ENCODE measurements at places on chromosomes 7 and 10. TPM values are rescaled to one million over a fixed set of nuclear protein-coding genes. Genes with fewer than 3 reads are reported as not detected.

GRCh38 chr10:58932577-58933314, 243.7 kb upstream of the PHYHIPL start:
- no peak for DNase-seq

PRKCQ gene
- polyA plus RNA-seq = 22.7 TPM

DNA sequence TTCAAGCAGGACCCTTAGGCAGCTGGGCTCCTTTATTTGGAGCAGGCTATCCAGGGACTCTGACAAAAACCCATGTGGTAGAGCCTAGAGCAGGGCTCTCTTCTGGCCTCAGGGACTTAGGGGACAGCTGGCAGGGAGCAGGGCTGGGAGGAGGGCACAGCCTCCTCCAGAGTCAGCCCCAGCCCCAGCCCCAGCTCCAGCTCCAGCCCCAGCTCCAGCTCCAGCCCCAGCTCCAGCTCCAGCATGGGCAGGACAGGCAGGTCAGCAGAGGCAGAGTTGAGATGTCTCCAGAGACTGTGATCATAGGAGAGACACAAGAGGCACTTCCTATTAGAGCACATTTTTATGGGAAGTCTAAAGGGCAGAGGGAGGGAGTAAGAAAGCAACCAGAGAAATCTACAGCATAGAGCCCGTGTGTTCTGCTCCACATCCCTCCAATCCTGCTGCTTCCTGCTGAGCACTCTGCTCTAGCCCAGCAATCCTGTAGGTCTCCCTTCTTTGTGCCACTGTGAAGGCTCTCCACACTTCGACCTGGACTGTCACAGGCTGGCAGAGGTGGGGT, 13.3 kb upstream of the C10orf53 start:
- no peak for DNase-seq

PON3 gene
- polyA plus RNA-seq = 5.6 TPM

- DNase-seq = no peak
These were observed 9.9 kb downstream of the STARD3NL start for GRCh38 chr7:38187794-38188440.

LIPN gene
- polyA plus RNA-seq = not detected

GRCh38 chr7:102451371-102452054, 13.2 kb downstream of the ALKBH4 start:
- no peak for DNase-seq

DPYSL4 gene
- polyA plus RNA-seq = 5.0 TPM

KCNH2 gene
- 29.3 TPM for polyA plus RNA-seq

GRCh38 chr7:107233981-107234380, 65.2 kb downstream of the HBP1 start:
- no peak for DNase-seq

DNA sequence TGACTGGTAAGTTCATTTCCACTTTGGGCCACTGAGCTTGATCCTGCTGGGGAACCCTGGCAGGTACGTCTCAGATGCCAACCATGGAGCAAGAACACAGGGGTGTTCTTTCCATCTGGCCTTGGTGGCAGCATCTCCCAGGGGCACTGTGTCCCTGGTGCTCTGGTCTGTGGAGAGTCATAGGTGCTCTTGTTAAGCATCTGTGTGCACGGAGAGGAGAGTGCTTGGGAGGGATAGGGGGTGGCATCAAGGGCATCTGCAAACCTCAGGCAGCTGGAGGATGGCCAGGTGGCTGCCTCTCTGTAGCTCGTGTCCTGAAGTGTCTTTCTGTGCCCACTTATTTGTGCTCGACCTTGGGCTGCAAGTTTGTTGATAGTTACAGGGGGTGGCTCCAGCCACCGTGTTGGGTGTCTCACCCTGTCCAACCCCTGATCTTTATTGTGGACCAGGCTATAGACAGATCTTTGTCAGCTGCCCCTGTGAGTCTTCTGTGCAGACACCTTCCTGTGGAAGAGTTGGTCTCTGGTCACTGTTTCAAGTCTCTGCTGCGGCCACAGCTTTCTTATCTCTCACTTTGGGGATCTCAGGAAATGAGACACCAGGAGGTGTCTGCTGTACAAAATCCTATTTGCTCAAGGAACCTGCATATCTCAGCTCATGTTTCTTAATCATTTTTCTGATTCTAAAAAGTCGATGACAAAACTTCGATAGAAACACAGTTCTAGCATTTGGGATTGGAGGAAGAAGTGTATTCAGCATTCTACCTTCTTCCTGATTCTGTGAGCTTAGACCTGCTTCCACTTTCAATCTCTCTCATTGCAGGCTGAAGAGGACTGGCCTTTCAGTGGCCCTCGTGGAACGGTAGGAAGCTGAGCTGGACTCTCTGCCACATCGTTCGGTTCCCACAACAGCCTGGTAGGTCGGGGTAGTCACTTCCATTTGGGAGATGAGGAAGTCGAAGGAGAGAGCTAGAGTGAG, 17.2 kb upstream of the GIMAP8 start:
- peak; percentile 27 for DNase-seq

DNA sequence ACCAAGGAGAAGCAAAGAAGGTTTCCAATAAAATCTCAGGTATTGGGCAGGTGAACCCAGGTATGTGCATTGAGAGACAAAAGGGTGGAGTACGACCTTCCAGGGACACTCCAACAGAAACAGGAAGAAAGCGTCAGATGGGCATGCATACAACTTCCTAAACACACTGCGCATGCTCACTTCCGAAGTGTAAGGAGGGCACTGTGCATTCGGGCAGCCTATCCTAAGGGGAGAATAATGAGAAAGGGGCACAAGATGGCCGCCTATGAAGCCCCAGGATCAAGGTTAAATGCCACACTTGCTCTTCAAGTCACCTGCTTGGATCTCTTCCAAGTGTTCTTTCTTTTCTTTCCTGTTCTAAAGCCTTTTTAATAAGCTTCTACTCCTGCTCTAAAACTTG, 39.4 kb upstream of the PRSS1 start:
- no peak for DNase-seq

EN2 gene
- polyA plus RNA-seq = 1.0 TPM

GRCh38 chr7:25855854-25856782, 295.9 kb upstream of the NFE2L3 start:
- no peak for DNase-seq

RNF133 gene
- polyA plus RNA-seq = 0.22 TPM

DNA sequence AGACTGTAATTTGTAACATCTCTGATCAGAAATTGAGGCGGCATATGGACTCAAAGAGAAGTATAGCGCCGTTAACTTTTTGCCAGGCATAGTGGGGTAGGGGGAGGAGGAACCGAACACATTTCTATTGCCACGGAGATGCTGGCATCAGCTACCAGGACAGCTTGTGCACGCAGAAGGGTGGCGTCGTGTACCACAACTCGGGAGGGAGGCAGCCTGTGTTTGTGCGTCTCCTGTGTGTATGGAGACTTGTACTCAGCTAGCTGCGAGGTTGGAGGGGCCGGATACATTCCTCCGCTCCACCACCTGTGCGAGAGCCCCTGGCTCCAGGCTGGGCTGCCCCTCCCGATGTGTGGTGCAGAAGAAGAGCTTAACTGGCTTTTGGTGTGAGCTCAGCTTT, 634.8 kb downstream of the TYW1 start:
- DNase-seq = no peak

DNA sequence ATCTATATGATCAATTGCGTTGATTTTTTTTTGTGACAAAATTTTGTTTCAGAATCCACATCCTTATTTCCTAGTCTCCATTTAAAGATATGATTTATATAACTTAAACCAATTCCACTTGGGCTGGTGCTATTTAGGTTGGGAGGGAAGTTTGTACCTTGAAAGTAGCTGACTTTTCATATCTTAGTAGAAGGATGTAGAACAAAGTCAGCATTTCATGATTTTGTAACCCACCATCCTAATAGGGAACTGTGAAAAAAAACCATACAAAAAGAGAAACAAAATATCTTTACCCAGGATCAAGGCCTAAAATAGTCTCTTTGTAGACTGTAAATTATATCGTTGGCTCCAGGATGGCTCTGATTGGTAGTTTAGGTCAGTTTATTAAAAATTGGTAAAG, 8.3 kb downstream of the HECTD2 start:
- DNase-seq = no peak

SPDYE1 gene
- 2.3 TPM for polyA plus RNA-seq

DNA sequence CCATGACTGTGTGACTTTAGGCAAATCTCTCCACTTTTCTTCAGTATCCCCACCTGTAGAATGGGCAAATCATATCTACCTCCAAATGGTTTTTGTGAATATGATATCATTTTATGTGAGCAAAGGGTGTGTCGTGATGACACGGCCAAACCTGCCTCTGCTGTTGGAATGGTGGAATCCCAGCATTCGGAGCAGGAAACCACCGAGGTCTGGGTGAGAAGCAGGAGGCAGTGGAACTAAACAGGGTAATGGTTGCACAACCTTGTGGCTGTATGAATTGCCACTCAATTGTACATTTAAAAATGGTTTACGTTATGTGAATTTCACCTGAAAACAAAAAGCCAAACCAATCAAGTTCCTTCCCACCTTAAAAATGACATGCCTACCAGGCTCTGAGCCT, 131.4 kb upstream of the ZMIZ1 start:
- no peak for DNase-seq

GRCh38 chr10:23786594-23786993, 347.7 kb downstream of the OTUD1 start:
- no peak for DNase-seq

DNA sequence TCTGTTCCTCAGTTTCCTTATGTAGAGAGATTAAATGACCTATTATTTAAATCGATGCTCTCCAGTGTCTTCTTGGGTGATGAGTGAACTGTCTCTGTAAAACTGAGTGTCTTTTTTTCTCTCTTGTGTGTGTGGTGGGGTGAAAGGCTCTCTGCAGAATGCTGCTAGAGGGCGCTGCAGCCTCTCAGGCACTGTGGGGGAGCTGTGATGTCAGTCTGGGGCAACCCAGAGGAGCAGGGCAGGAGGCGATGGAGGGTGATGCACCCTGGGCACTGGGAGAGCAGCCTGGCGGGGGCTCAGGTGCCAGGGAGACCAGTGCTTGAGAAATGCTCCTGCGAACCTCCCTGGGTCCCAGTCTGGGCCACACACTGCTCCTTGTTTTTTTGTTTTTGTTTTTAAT, 110.1 kb upstream of the POM121L12 start:
- DNase-seq = no peak

GRCh38 chr10:110789604-110790433, 81.9 kb upstream of the PDCD4 start:
- no peak for DNase-seq

DNA sequence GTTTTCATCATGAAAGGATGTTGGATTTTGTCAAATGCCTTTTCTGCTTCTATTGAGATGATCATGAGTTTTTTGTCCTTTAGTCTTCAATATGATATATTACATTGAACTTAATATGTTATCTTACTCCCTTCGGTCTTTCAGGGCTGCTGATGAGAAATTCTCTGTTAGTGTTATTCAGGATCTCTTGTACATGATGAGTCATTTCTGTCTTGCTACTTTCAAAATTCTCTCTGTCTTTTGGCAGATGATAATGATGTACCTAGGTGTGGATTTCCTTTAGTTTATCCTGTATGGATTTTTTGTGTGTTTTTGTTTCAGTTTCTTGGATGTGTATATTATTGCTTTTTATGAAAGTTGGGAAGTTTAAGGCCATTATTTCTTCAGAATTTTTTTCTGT, 320.9 kb upstream of the NPSR1 start:
- no peak for DNase-seq

DNA sequence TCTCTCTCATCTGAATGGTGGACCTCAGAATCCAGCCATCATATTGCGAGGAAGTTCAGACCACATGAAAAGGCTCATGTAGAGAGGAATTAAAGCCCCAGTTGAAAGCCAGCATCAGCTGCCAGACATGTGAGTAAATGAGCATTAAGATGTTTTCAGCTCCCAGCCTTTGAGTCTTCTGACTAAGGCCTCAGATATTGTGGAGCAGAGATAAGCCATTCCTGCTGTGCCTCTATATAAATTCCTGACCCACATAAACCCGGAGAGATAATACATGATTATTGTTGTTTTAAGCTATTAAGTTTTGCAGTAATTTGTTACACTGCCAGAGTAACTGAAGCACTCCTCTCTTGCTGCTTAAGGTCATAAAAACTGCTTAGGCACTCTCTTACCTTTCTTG, 14.6 kb downstream of the FAM149B1 start:
- no peak for DNase-seq

DNA sequence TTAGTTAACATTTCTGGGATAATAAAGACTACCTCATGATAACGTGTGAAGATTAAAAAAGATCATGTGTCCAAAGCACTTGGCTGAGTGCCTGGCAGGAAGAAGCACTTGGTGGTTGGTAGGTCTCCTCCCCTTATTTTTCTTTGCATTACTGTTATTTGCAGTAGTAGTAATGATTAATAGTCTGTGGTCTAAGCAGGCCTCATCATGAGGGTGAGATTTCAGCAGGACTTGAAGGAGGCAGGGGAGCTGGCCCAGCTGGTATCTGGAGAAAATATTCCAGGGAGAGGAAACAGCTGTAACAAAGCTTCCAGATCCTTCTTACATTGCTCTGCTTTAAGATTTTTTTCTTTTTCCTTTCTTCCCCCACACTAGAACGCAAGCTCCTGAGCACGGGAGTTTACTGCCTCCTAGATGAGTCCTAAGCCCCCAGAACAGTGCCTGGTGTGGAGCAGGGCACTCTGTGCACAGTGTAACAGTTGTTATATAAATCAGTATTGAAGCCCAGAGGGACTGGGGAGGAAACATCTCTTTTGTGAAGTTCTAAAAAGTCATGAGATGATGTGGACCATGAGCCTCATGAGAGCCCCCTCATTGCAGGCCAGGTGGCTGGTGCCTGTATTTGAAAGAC, 31.1 kb upstream of the RHEB start:
- no peak for DNase-seq

SP4 gene
- 6.2 TPM for polyA plus RNA-seq

ACTL6B gene
- polyA plus RNA-seq = not detected

NODAL gene
- polyA plus RNA-seq = 0.68 TPM

DNA sequence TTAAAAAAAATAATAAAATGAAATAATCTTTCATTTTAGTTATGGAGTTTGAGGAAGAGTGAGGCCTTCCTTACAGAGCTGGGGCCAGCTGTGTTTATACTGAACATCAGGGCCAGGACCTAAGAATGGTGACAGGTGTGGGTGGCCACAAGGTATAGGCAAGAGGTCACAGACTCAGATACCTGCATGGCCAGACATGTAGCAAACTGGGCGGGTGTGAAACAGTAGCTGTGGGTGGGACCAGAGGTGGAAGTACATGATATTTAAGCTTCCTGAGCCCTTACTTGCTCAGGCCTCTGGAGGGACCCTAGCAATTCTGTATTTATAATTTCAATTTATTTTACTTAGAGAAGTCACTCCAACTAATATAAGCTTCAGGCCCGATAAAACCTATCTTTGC, 27.7 kb upstream of the CAMK1D start:
- no peak for DNase-seq

CDK1 gene
- polyA plus RNA-seq = 27.5 TPM

GIMAP5 gene
- polyA plus RNA-seq = 6.5 TPM

MYOF gene
- 51.4 TPM for polyA plus RNA-seq

GRCh38 chr10:120734483-120735078, 116.6 kb upstream of the WDR11 start:
- no peak for DNase-seq

Measured in hindlimb muscle (tissue), 1 donor.